ENCODE measurements at places on chromosomes 6 and 20.

GRCh38 chr6:122696079-122696478 lies 83.4 kb upstream of the FABP7 start:
- DNase-seq, result peak; percentile 91

DNA sequence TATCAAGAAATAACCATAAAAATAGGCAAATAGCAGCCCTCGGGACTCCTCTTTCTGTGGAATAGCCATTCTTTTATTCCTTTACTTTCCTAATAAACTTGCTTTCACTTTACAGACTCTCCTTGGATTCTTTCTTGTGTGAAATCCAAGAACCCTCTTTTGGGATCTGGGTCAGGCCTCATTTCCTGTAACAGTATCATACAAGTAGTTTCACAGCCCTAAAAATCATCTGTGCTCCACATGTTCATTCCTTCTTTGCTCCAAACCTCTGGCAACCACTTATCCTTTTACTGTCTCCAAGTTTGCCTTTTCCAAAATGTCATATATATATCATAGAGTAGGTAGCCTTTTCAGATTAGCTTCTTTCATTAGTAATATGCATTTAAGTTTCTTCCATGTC lies 13.5 kb upstream of the NT5E start:
- peak; percentile 82 for DNase-seq

DNA sequence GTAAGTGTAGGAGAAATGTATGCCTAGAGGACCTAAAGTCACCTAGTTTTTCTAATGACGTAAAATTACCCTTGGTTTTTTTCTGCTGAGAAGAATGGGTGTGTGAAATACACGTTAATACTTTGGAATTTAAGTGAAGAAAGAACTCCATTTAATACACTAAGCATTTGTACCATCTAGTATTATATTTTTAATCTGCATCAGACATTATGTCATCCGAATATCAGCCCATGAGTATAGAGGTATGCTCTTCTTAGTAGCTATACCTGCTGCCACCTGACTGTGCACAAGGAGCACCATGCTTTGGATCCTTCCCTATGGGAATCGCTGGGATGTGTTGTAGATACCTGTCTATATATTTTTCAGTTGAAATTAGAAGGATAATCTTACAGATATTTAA lies 106.4 kb downstream of the QKI start:
- no peak for DNase-seq

DNA sequence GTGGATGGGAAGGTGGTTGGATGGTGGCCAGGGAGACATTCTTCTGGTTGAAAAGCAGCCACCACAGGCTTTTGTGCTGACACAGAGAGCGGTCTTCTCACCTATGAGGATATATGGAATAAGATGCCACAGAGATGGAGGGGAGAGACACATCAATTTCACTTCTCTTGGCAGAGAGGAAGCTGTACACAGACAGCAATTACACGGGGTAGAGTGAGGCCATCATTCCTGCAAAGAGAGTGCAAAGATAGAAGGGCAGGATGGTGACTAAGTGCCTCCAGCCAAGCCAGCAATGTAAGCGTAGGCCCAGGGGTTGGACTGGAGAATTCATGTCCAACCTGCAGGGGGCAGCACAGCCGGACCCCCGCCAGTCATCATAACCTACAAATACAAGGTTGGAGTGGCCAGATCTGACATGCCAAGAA lies 56.4 kb downstream of the NRN1 start:
- DNase-seq, result no peak

DNA sequence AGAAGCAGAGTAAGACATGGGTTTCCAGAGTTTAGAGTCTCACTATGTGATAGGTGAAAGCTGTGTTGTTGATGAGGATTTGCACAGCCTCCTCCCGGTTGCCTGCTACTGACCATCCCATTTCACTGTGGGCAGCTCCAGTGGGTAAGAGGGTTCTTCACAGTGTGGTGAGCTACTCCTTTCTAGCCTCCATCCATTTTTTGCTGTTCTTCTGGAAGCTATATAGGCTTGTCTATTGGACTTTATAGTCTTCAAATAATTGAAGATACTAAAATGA lies 13.4 kb downstream of the UST start:
- DNase-seq, result no peak

DNA sequence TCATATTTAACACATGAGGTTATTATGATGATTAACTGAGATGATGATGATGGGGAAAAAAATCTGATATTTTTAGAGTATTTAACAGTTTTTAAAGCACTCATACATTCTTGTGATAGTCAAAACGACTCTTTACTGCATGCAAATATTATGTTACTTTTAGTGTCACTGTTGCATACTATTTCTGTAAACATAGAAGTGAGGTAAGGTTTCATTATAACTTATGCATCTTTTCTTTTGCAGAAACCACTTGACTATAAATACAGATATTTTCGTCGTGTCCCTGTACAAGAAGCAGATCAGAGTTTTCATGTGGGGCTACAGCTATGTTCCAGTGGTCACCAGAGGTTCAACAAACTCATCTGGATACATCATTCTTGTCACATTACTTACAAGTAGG lies 30.1 kb downstream of the FBXO9 start:
- no peak for DNase-seq

- DNase-seq, result peak; percentile 28
Observed at GRCh38 chr6:95576218-95576997, 927 bp upstream of the MANEA start.

DNA sequence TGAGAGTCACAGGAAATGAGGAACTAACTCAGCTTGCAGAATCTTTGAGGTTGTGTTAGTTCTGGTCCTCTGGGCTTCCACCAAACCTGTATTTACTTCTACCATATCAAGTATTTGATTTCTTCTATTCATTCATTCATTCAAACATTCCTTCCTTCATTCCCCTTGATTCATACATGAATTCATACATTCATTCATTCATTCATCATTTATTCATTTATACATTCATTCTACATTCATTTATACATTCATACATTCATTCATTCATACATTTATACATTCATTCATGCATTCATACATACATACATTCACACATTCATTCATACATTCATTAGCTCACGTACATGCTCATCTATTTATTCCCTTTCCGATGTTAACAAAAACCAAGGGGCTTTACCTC lies 120.3 kb downstream of the BMP7 start:
- no peak for DNase-seq

DNA sequence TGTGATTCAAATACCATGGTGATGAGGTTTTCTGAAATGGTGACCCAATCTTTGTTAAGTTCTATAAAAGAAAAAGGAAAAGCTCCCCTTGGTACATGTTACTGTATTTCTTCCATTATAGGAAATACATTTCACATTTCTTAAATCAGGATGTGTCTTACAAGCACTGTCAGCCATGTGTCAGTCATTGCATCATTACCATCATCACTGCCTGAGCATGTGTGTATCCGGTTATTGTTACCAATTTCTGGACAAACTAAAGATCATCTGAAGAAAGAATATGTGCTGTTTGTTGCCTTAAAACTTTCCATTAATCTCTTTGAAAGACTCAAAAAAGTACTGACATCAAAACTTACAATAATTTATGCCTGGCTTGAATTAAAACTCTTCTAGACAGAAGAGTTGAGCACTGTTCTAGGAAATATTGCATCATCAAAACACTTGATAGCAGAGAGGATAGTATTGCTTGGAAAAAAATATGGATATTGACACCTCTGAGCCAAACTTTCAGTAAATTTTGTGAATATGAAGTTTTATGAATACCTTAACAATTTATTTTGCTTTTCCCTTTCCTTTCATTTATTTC lies 7.1 kb upstream of the TSPYL1 start:
- no peak for DNase-seq

DNA sequence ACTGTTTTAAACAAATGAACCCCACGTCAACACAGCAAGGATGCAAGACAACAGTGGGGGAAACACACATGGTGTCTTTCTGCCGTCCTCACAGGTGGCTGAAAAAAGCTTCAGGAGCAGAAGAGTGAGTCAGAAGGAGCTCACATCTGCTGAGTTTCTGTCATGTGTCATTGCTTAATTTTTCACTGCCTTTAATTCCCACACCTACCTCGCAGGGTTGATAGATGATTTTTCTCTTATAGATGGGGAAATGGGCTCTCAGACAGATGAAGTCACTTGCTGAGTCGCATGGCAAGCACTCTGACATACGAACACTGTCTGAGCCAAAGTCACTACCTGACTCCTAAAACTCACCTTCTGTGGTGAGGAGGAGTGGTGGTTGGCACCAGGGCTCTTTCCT lies 28.3 kb upstream of the CARMIL1 start:
- DNase-seq, result peak; percentile 49

GRCh38 chr20:19000078-19000477 lies 186.5 kb downstream of the SCP2D1 start:
- DNase-seq, result no peak

DNA sequence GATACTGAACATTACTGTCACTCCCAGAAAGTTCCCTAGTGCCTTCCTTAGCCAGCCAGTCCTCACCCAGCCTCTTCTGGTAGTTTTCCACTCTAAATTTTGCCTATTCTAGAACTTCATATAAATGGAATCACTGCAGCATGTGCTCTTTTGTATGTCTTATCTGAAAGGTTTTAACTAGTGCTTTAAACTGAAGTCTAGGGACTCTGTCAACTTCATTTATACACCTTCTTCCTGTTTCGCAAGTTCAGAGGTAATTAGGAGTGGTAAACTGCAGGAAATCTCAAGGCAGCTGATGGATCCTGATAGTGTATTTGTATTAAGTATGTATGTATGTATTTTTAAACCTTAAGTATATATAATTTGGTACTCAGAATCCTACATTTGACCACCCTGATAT lies 94.3 kb downstream of the TCP11 start:
- no peak for DNase-seq

Data from HCEC 1CT (cell line).